ENCODE measurements at places on chromosomes 11 and 22. TPM values are rescaled to one million over a fixed set of nuclear protein-coding genes. Genes with fewer than 3 reads are reported as not detected.
A peak's percentile ranks its signal among the peaks of the same experiment; 100 is the strongest.

- no peak for DNase-seq
- H3K4me3 ChIP-seq = no peak overlapping the region
- H3K27me3 ChIP-seq = no peaks in the 10 kb centered on the region
- no peaks in the 10 kb centered on the region for H3K36me3 ChIP-seq
- no peak overlapping the region for H3K27ac ChIP-seq
Observed at GRCh38 chr11:93131709-93132108, 66.1 kb downstream of the SLC36A4 start.

- H3K36me3 ChIP-seq = no peaks in the 10 kb centered on the region
- DNase-seq = no peak
- H3K27me3 ChIP-seq = peaks cover 2% of the 10 kb centered on the region
- H3K27ac ChIP-seq = no peak overlapping the region
- no peak overlapping the region for H3K4me3 ChIP-seq
- H3K4me1 ChIP-seq = peaks cover 14% of the 10 kb centered on the region
Observed at GRCh38 chr11:75534259-75535069, 8.7 kb upstream of the GDPD5 start.

DNA sequence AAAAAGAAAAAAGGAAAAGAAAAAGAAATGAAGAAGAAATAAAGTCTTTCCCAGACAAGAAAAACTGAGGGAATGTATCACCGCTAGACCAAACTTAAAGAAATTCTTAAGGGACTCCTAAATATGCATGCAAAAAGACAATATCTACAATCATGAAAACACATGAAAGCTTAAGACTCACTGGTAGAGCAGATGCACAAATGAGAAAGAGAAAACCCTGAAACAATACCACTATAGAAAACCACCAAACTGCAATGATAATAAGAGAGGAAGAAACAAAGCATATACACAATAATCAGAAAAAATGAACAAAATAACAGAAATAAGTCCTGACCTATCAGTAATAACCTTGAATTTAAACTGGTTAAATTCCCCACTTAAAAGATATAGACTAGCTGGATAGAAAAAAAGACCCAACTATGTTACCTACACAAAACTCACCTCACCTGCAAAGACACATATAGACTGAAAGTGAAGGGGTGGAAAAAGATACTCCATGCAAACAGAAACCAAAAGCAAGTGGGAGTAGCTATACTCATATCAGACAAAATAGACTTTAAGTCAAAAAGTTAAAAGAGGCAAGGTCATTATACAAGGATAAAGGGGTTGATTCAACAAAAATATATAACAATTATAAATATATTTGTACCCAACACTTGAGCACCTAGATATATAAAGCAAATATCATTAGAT, 61.3 kb upstream of the NARS2 start:
- H3K27me3 ChIP-seq = peaks cover 2% of the 10 kb centered on the region
- no peak for DNase-seq
- H3K27ac ChIP-seq = no peak overlapping the region
- H3K4me1 ChIP-seq = no peaks in the 10 kb centered on the region

GRCh38 chr11:43969543-43969942, 27.1 kb downstream of the C11orf96 start:
- H3K4me3 ChIP-seq = no peak overlapping the region
- peak overlapping the region; percentile 58 for H3K27ac ChIP-seq
- H3K27me3 ChIP-seq = peaks cover 11% of the 10 kb centered on the region
- no peak for DNase-seq

Gene EIF3D
- 80.5 TPM for total RNA-seq

DNA sequence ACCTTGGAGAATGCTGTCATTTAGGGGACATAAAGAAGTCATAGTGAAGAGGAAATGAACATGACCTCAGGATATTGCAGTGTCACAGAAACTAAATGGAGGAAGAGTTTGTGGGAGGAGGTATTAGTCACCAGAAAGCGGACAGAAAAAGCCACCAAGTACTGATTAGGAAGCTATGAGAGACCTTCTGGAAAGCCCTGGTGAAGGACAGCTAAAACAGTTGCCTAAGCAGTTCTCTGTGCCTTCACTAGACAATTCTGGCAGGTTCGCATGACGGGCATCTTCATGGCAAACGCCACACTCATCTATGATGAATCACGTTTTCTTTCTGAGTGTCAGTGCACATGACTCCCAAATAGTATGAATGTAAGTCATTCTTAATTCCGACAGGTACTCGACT, 325.8 kb downstream of the C11orf87 start:
- H3K27ac ChIP-seq = no peak overlapping the region
- no peak for DNase-seq
- H3K27me3 ChIP-seq = no peaks in the 10 kb centered on the region
- peaks cover 5% of the 10 kb centered on the region for H3K4me1 ChIP-seq
- H3K36me3 ChIP-seq = no peaks in the 10 kb centered on the region

Gene CDC42EP2
- 7.3 TPM for total RNA-seq

Gene ABTB2
- 3.1 TPM for total RNA-seq

DNA sequence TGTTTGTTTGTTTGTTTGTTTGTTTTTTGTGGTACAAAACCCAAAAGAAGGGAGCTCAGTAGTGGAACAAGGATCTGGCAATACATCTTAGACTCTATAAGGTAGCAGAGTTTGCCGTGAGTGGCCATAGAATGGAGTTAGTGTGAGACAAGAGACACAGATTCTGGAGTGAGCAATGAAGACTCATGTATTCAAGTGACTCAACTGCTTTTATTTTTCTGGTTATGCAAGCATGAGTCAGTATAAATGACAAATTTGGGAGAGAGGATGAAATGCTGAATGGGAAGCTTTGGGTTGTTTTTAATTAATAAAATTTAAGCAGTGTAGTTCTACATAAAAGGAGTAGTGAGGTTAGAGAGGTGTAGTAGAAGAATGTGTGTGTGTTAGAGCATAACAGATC, 143.6 kb upstream of the ANO5 start:
- H3K27ac ChIP-seq = no peak overlapping the region
- no peak for DNase-seq
- H3K4me1 ChIP-seq = no peaks in the 10 kb centered on the region

DNA sequence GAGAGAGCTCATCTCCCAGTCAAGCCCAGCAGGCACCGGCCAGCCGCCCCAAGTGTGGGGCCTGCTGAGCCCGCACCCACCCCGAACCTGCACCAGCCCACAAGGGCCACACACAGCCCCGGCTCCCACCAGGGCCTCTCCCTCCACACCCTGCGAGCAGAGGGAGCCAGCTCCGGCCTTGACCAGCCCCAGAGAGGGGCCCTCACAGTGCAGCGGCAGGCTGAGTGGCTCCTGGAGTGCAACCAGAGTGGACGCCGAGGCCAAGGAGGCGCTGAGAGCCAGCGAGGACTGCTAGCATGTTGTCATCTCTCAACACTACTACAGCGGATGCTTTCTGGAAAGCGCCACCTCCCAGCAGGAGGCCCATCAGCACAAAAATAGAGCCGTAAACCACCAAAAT, 10.9 kb downstream of the DEFB108B start:
- peaks cover 7% of the 10 kb centered on the region for H3K36me3 ChIP-seq
- peaks cover 10% of the 10 kb centered on the region for H3K27me3 ChIP-seq
- no peak overlapping the region for H3K4me3 ChIP-seq
- no peaks in the 10 kb centered on the region for H3K4me1 ChIP-seq
- H3K27ac ChIP-seq = no peak overlapping the region

GRCh38 chr11:134120921-134121526, 52.2 kb downstream of the JAM3 start:
- DNase-seq = no peak
- no peaks in the 10 kb centered on the region for H3K36me3 ChIP-seq
- H3K27ac ChIP-seq = peak overlapping the region; percentile 99
- H3K27me3 ChIP-seq = no peaks in the 10 kb centered on the region

GRCh38 chr11:32121012-32121411, 30.1 kb downstream of the RCN1 start:
- H3K36me3 ChIP-seq = peaks cover 3% of the 10 kb centered on the region
- H3K4me3 ChIP-seq = no peak overlapping the region
- H3K4me1 ChIP-seq = no peaks in the 10 kb centered on the region
- DNase-seq = no peak
- H3K27ac ChIP-seq = no peak overlapping the region

Gene RFPL3
- total RNA-seq = not detected

DNA sequence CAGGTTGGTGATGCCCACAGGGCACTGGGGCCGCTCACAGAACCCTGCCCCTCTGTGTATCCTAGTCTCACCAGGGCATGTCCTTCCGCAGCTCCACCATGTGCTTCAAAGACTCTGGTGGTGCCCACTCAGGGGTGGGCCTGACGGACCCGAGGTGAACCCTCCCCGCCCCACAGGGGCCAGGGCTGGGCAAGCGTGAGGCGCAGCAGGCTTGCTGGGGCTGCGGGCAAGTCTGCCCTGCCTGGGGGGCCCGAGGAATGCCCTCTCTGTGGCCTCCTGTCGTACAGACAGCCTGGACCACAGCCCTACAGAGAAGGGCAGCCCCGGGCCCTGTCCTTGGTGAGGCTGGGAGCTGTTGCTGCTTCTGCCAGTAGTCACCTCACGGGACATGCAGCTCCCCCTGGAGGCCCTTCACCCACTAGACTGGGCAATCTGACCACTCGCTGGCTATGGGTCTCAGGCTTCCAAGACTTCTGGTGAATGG, 40.2 kb downstream of the TBX1 start:
- peak; percentile 85 for DNase-seq
- peaks cover 9% of the 10 kb centered on the region for H3K4me1 ChIP-seq
- no peak overlapping the region for H3K4me3 ChIP-seq
- no peak overlapping the region for H3K27ac ChIP-seq

DNA sequence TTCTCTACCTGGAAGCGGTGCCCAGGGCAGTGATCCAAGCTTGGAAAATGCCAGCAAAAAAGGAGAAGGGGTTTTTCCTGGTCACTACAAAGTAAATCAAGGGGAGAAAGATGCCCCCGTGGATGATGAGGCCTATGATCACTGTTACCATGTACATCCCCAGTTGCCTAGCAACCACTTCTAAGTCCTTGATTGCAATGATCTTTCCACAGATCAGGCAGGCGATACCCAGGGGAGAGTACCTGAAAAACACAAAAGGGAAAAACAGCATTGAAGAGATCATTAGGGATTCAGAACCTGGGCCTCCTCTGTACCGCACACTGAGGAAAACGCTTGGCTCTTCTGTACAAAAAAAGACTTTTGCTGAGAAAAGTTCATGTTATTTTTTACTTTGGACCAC, 127.1 kb downstream of the SLC1A2 start:
- DNase-seq = no peak
- no peaks in the 10 kb centered on the region for H3K27me3 ChIP-seq
- no peaks in the 10 kb centered on the region for H3K36me3 ChIP-seq
- no peak overlapping the region for H3K27ac ChIP-seq

Gene XKR3
- not detected for total RNA-seq

- H3K4me3 ChIP-seq = peak within 1 kb of the TSS; percentile 85
- no peaks in the 10 kb centered on the region for H3K27me3 ChIP-seq
- peaks cover 57% of the 10 kb centered on the region for H3K4me1 ChIP-seq
- peaks cover 3% of the 10 kb centered on the region for H3K36me3 ChIP-seq
- no peak for DNase-seq
Observed at GRCh38 chr11:66316849-66317251, at the start of gene CD248. CD248 (minus strand) TSS chr11:66317044; CDS start chr11:66317027, 17 bp downstream.

DNA sequence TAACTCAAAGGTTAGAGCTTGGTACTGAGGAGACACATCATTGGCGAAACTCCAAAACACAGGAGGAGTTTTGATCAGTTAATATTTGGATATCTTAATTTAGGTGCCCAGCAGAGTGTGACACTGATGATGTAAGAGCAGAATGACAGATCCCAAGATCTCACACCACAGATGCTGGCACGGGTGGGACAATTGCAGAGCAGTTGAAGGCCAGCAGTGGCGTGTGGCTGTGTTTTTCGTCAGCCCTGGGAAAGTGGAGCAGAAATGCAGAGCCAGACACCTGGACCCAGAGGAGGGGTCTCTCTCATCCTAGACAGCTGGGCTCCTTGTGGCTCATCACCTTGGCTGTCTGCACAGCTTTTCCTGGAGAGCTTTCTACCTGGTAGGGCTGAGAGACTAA, 59.7 kb upstream of the CTTN start:
- no peak overlapping the region for H3K4me3 ChIP-seq
- peaks cover 39% of the 10 kb centered on the region for H3K36me3 ChIP-seq
- no peak for DNase-seq
- H3K27ac ChIP-seq = no peak overlapping the region
- peaks cover 3% of the 10 kb centered on the region for H3K4me1 ChIP-seq
- no peaks in the 10 kb centered on the region for H3K27me3 ChIP-seq

Gene GLB1L2
- 0.34 TPM for total RNA-seq

DNA sequence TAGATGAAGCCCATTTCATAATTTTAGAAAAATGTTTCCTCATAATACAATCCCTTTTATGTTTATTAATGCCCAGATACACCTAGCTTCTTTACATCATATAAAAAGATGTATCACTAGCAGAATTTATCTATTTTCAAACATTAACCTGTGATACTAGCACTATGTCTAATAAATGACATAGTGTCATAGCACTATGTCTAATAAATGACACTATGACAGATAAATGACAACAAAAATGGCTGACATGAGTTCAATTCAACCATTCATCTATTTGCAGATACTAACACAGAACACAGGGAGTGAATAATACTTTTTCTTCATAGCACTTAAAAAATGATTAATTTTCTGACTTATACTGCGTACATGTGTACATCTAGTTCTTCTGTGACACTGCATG, 19.4 kb upstream of the KDM4E start:
- peaks cover 8% of the 10 kb centered on the region for H3K27me3 ChIP-seq
- H3K4me3 ChIP-seq = no peak overlapping the region
- peaks cover 4% of the 10 kb centered on the region for H3K36me3 ChIP-seq
- peaks cover 2% of the 10 kb centered on the region for H3K4me1 ChIP-seq
- no peak for DNase-seq

DNA sequence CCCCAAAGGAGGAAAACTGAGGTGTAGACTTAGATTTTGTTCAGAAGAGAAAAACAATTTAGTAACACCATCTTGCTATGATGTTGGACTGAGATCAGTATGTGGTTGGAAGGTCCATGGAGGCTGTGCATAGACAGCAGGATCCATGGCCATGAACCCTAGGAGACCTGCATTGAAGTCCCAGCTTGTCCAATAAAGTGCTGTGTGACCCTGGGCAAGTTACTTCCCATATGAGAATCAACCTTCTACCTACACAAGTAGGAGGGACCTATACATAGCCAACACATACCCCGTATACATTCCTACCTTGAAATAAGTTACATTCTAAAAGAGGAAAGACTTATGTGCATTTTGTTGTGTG, 27.3 kb upstream of the ZNRF3 start:
- H3K27me3 ChIP-seq = no peaks in the 10 kb centered on the region
- H3K36me3 ChIP-seq = no peaks in the 10 kb centered on the region
- DNase-seq = no peak
- H3K4me3 ChIP-seq = no peak overlapping the region
- H3K4me1 ChIP-seq = no peaks in the 10 kb centered on the region

Gene KRTAP5-9
- total RNA-seq = 0.36 TPM
